Stimulated activated CD4-positive, alpha-beta T cell treated with anti-CD3 and anti-CD28 coated beads, Interleukin-12 subunit alpha, Interleukin-12 subunit beta, amount 100 ng/mL, for 4 hours (primary cell): ENCODE measurements at places on chromosomes 12 and 14.

- no peak for DNase-seq
Observed at GRCh38 chr12:127729381-127729780, 537.6 kb upstream of the TMEM132C start.

DNA sequence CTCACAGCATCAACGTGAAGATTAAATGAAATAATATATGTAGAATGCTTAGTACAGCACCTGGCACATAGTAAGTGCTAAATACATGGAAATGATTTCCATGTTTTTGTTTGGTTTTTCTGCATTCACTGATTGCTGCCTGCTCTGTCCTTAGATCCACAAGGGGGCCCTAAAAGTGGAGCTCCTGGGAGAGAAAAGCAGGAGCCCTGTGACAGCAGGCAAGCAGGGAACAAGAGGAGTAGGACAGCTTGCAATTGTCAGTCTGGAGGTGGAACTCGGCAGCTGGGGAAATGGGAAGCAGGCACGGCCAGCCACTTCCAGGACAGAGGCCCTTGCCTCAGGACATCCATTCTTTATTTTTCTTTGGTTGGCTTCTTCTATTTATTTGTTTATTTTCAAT is 292.9 kb downstream of the BMP4 start:
- no peak for DNase-seq

GRCh38 chr12:118821386-118821925 is 159.9 kb upstream of the SRRM4 start:
- DNase-seq: no peak

GRCh38 chr12:10320643-10321042 is 13.0 kb downstream of the KLRD1 start:
- DNase-seq: no peak

- no peak for DNase-seq
Observed at GRCh38 chr12:88058719-88059077, 29.5 kb upstream of the C12orf50 start.

- no peak for DNase-seq
Observed at GRCh38 chr12:130714591-130715149, 1.4 kb downstream of the RIMBP2 start.

GRCh38 chr12:24561882-24562770 is 386.8 kb downstream of the BCAT1 start:
- DNase-seq: no peak
